ENCODE measurements at places on chromosomes 7 and 10. TPM values are rescaled to one million over a fixed set of nuclear protein-coding genes. Genes with fewer than 3 reads are reported as not detected.
A peak's percentile ranks its signal among the peaks of the same experiment; 100 is the strongest.

LAMTOR4 gene
- 154 TPM for total RNA-seq

DLX6 gene
- total RNA-seq: not detected

NEUROG3 gene
- not detected for total RNA-seq

CXCL12 gene
- 74.3 TPM for total RNA-seq

PNLIPRP1 gene
- total RNA-seq: 2.1 TPM

SVOPL gene
- not detected for total RNA-seq

ANXA8L1 gene
- total RNA-seq: not detected

STAG3 gene
- 3.6 TPM for total RNA-seq

DNA sequence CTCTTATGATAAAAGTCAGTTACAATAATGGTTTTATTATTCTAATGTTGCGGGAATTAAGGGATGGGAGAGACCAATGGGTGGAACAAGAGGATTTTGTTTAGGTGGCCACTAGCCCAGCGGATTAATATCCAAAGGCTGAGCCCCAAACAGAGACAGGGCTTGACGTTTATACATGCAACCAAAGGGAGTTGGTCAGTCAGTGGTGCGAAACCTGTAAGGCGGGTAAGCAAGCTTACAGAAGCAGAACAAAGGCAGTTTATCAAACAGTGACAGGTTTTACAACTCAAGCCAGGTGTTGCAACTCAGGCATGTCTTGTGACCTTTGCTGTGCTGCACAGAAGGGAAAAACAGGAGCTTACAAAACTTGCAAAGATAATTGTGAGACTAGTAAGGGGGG, 622.9 kb upstream of the MBL2 start:
- DNase-seq: no peak

- DNase-seq: no peak
Observed at GRCh38 chr7:16091701-16092310, 329.5 kb downstream of the CRPPA start.

GRCh38 chr10:43885842-43886241, 237.2 kb upstream of the ZNF32 start:
- no peak for DNase-seq

- no peak for DNase-seq
Observed at GRCh38 chr7:101562531-101563197, 66.4 kb downstream of the MYL10 start.

- DNase-seq: no peak
Observed at GRCh38 chr7:136912339-136912738, 43.9 kb downstream of the CHRM2 start.

- peak; percentile 45 for DNase-seq
Observed at GRCh38 chr10:34815185-34816084, at the start of gene PARD3. Gene PARD3, minus strand, starts transcription at chr10:34815296. Its CDS starts 301 bp downstream, at chr10:34814995.

DNA sequence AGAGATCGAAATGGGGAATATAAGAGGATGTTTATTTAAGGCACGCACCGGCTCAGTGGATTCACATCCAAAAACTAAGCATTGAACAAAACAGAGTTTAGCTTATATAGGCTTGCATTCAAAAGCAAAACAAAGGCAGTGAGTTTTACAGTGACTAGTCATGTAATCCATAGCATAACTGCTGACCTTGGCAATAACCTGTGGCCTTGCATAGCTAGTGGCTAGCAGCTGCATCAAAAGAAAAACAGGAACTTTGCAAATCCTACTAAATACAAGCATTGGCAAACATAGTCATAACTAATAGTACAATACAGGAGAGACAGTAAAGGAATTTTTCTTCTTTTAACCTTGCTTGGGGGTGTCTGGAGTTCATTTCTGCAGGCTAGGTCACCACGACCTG, 9.7 kb upstream of the ZNF485 start:
- no peak for DNase-seq

- no peak for DNase-seq
Observed at GRCh38 chr10:131935260-131935659, 34.5 kb downstream of the PPP2R2D start.

- DNase-seq: no peak
Observed at GRCh38 chr10:129511758-129512157, 44.7 kb downstream of the MGMT start.

GRCh38 chr7:26492816-26493215, 201.2 kb downstream of the SNX10 start:
- no peak for DNase-seq

- DNase-seq: no peak
Observed at GRCh38 chr7:90492250-90492649, 22.8 kb downstream of the PTTG1IP2 start.

- no peak for DNase-seq
Observed at GRCh38 chr10:3836222-3836820, 51.3 kb upstream of the KLF6 start.

GRCh38 chr7:106895246-106895864, 30.3 kb downstream of the PIK3CG start:
- no peak for DNase-seq

DNA sequence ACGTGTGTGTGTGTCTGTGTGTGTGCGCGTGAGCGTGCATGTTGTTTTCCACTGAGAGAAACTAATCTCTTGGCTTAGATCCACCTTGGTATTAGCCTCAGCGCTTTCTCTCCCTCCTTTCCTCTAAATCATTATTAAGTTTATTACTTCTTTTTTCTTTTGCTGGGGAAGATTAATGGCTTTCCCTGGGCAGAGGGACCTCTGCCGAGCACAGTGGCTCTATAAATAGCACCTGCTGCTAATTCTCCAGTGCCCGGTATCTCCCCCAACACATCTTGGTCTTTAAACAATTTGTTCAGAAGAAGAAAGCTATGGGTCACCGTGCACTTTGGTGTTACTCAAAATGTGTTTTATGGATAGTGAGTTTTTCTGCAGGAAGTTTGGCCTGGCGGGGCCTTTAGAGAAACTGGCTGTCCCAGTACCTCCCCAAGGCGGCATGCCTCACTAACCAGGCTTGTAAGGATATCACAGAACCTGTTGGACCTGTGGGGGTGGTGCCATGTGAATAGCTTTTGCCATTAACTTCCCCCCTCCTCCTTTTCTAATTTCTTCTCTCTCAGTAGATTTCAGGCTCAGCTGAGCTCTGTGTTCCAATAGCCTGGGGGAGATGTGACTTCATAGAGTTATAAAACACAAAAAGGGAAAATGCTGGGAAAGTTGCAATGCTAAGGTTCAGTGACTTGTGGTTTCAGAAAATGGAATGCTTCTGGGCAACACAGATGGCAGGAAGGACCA, 70.1 kb upstream of the RAB11FIP2 start:
- DNase-seq: no peak

- no peak for DNase-seq
Observed at GRCh38 chr10:955127-955819, 23.8 kb upstream of the LARP4B start.

GRCh38 chr7:154409703-154410311, 357.6 kb downstream of the DPP6 start:
- DNase-seq: peak; percentile 20

- DNase-seq: no peak
Observed at GRCh38 chr10:61285749-61286148, 167.4 kb downstream of the TMEM26 start.
